ENCODE measurements at places on chromosomes 11 and 22.

DNA sequence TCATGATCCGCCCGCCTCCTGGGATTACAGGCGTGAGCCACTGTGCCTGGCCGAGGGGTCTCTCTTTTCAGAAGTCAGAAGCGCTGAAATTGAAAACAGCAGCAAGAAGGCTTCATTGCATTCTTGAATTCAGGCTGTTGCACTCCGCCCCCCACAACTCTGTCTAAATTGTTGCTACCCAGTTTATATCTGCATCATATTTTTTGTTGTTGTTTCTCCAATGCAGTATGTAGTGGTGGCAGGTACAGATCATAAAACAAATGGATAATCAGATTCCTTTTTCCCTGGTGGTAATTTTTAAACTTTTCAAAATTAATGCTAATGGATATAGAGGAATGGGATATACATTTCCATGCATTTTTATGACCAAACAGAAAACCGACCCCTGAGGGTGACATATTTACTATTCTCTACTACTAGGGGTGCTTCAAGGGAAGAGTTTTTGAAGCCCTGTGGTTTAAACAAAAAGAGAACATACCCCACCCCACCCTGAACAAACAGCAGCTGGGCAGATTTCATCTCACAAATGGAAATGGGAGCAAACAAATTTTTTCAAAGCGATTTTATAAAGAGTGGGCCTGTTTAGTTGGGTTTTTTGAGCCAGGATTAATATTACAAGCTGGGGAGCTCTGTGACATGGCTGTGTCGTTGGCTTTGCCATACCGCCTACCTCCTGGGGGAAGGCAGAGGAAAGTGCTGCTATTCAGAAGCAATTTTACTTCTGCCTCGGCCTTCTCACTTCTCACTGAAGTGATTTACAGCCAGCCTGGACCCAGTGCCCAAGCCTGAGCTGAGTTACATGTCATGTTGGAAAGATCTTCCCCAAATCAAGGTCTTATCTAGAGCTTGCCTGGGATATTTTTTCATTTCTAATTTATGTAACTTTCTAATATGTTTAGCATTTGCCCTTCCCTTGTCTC, 16.0 kb upstream of the TMA7B start:
- no peak overlapping the region for H3K4me3 ChIP-seq
- DNase-seq: no peak
- H3K4me1 ChIP-seq: peaks cover 48% of the 10 kb centered on the region
- no peaks in the 10 kb centered on the region for H3K36me3 ChIP-seq
- H3K27ac ChIP-seq: no peak overlapping the region

- no peak overlapping the region for H3K27ac ChIP-seq
- no peak overlapping the region for H3K4me3 ChIP-seq
- H3K27me3 ChIP-seq: peaks cover 1% of the 10 kb centered on the region
- H3K36me3 ChIP-seq: no peaks in the 10 kb centered on the region
- no peaks in the 10 kb centered on the region for H3K4me1 ChIP-seq
- no peak for DNase-seq
Observed at GRCh38 chr22:22838148-22838786, 49.3 kb upstream of the IGLL5 start.

DNA sequence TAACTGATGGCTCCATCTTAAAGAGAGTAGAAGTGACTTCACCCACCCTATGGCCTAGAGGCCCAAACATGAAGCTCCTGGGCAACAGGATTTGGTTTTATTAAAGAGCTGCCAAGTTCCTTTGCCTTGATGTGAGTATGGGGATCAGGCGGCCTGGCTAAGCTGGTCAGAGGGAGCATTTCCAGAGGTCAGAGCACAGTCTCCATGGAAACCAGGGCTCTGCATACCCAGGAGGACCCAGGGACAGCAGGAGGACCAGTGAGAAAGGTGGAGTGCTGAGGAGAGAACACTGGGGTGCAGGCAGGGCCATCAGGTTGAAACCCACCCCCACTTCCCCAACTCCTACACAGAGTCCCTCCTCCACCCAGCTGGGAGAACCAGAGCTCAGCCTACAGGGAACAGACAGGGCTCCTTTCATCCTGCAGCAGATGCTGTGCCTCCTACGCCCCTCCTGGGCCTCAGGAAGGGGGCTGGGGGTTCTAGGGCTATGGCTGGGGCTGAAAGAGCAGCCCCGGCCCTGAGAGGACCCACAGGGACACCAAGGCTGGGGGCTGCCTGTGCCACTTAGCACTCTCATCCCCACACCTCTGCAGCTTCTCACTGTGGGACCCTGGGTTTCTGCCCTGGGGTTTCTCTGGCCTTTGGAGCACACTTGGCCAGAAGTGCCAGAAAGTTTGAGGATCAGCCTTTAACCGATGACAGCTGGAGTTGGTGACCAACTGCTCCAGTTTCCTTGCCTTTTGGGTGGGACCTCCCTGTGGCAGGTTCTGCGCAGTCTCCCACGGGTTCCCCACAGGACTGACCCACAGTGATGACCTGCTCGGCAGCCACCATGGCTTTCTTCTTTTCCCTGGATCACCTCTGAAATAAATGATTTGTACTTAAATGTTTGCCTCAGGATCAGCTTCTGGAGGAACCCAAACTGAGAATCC, 13.8 kb upstream of the P2RY6 start:
- DNase-seq: no peak
- no peak overlapping the region for H3K27ac ChIP-seq
- no peak overlapping the region for H3K4me3 ChIP-seq
- peaks cover 3% of the 10 kb centered on the region for H3K4me1 ChIP-seq
- peaks cover 9% of the 10 kb centered on the region for H3K27me3 ChIP-seq

DNA sequence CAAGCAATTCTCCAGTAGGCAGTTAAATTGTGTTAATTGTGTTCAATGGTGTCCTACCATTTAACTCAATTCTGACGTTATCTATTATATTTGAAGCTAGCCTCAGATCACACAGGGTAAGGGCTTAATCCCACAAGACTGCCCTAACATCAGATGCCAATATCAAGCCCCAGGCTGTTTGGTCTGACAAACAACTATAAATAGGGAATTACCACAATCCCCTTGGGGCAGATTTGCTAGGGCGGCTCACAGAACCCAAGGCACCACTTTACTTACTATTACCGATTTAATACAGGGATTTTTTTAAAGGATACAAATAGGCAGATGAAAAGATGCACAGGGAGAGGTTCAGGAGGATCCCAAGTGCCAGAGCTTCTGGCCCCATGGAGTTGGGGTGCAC, 678.4 kb downstream of the OPCML start:
- H3K27ac ChIP-seq: no peak overlapping the region
- no peak for DNase-seq
- no peaks in the 10 kb centered on the region for H3K36me3 ChIP-seq
- H3K4me1 ChIP-seq: no peaks in the 10 kb centered on the region

- DNase-seq: no peak
- peaks cover 6% of the 10 kb centered on the region for H3K36me3 ChIP-seq
- no peak overlapping the region for H3K27ac ChIP-seq
- H3K4me1 ChIP-seq: peaks cover 4% of the 10 kb centered on the region
- peaks cover 2% of the 10 kb centered on the region for H3K27me3 ChIP-seq
- no peak overlapping the region for H3K4me3 ChIP-seq
Observed at GRCh38 chr22:27970596-27971220, 51.7 kb upstream of the PITPNB start.

GRCh38 chr11:67534070-67534679, 10.9 kb upstream of the CABP2 start:
- H3K36me3 ChIP-seq: no peaks in the 10 kb centered on the region
- H3K4me3 ChIP-seq: no peak overlapping the region
- no peak overlapping the region for H3K27ac ChIP-seq
- H3K27me3 ChIP-seq: peaks cover 2% of the 10 kb centered on the region

- peaks cover 4% of the 10 kb centered on the region for H3K27me3 ChIP-seq
- H3K4me3 ChIP-seq: no peak overlapping the region
- H3K27ac ChIP-seq: no peak overlapping the region
- no peaks in the 10 kb centered on the region for H3K4me1 ChIP-seq
- no peak for DNase-seq
Observed at GRCh38 chr11:126874276-126874675, 126.3 kb downstream of the KIRREL3 start.

DNA sequence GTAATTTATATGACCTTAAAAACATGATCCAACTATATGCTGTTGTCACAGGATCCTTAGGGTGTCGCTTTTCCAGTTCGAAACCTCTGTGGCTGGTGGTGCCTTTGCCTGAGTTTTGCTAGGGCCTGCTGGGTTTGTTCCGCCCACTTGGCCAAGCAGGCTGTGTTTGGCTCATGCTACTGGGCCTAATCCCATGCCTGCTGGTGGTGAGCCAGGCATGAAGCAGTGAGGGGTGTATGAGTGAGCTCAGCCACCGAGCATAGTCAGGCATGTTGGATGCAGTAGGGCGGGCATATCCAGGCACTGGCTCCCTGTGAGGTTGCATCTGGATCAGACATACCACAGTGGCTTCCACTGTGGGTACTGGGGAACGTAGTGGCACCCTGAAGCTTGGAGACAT, 16.3 kb downstream of the NPAT start:
- H3K36me3 ChIP-seq: peaks cover 62% of the 10 kb centered on the region
- peaks cover 3% of the 10 kb centered on the region for H3K27me3 ChIP-seq
- H3K4me1 ChIP-seq: no peaks in the 10 kb centered on the region
- H3K27ac ChIP-seq: no peak overlapping the region

- peaks cover 6% of the 10 kb centered on the region for H3K27me3 ChIP-seq
- H3K4me3 ChIP-seq: no peak overlapping the region
- peaks cover 5% of the 10 kb centered on the region for H3K36me3 ChIP-seq
- no peak overlapping the region for H3K27ac ChIP-seq
- no peak for DNase-seq
Observed at GRCh38 chr22:37178350-37179125, 9.5 kb downstream of the C1QTNF6 start.

GRCh38 chr11:124961972-124962609, 8.1 kb downstream of the CCDC15 start:
- H3K27me3 ChIP-seq: no peaks in the 10 kb centered on the region
- H3K4me1 ChIP-seq: no peaks in the 10 kb centered on the region
- peak; percentile 31 for DNase-seq
- no peak overlapping the region for H3K4me3 ChIP-seq
- no peak overlapping the region for H3K27ac ChIP-seq

GRCh38 chr22:25368271-25368670, 148.8 kb downstream of the CRYBB2 start:
- H3K27me3 ChIP-seq: peaks cover 17% of the 10 kb centered on the region
- H3K27ac ChIP-seq: peak overlapping the region; percentile 5
- H3K36me3 ChIP-seq: peaks cover 11% of the 10 kb centered on the region
- H3K4me1 ChIP-seq: peaks cover 37% of the 10 kb centered on the region
- no peak for DNase-seq

- peaks cover 53% of the 10 kb centered on the region for H3K4me1 ChIP-seq
- no peak for DNase-seq
- peak overlapping the region; percentile 72 for H3K4me3 ChIP-seq
- H3K36me3 ChIP-seq: peaks cover 78% of the 10 kb centered on the region
Observed at GRCh38 chr11:128463979-128464378, 123.4 kb downstream of the ETS1 start.

GRCh38 chr11:66340596-66341501, 4.1 kb downstream of the BRMS1 start:
- peak overlapping the region; percentile 79 for H3K4me3 ChIP-seq
- peaks cover 16% of the 10 kb centered on the region for H3K27me3 ChIP-seq
- no peak for DNase-seq
- H3K4me1 ChIP-seq: peaks cover 19% of the 10 kb centered on the region
- no peak overlapping the region for H3K27ac ChIP-seq

DNA sequence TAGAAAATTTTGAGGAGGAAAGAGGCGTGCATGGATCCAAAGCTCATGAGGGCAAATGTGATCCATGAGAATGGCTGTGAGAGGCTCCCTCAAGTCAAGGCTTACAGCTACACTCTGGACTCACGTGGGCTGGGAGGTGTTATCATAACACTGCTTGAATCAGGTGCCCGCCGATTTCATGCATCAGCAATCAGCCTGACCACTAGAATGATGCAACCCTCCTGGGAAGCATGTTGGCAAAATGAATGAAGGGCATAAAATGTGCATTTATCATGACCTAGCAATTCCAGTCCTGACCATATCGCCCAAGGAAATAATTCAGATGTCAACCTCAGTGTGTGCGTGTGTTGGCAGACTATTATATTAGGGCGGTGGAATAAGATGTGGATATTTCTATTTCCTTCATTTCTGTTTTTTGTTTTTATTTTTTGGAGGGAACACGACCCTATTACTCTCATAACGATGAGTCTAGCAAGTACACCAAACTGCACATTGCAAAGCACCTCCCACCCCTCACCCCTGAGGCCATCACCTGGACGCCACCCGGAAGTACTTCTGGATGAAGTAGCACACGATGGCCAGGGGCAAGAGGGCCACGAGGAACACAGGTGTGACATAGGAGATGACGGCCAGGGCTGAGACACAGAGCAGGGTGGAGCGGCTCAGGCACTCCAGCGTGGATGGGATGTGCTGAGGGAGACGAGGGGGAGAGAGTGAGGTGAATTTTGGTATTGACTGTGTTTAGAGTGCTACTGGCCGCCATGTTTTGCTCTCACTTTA, 15.7 kb upstream of the KCNJ11 start:
- H3K4me1 ChIP-seq: no peaks in the 10 kb centered on the region
- H3K27me3 ChIP-seq: no peaks in the 10 kb centered on the region
- H3K27ac ChIP-seq: no peak overlapping the region
- no peak for DNase-seq

GRCh38 chr11:90134478-90135003, at the start of gene NAALAD2:
Gene NAALAD2 (plus strand): TSS chr11:90134663. CDS start chr11:90134759, 96 bp downstream.
- H3K4me1 ChIP-seq: peaks cover 27% of the 10 kb centered on the region
- H3K27me3 ChIP-seq: no peaks in the 10 kb centered on the region
- H3K4me3 ChIP-seq: peak within 1 kb of the TSS; percentile 84
- DNase-seq: peak; percentile 55
- H3K36me3 ChIP-seq: peaks cover 3% of the 10 kb centered on the region

DNA sequence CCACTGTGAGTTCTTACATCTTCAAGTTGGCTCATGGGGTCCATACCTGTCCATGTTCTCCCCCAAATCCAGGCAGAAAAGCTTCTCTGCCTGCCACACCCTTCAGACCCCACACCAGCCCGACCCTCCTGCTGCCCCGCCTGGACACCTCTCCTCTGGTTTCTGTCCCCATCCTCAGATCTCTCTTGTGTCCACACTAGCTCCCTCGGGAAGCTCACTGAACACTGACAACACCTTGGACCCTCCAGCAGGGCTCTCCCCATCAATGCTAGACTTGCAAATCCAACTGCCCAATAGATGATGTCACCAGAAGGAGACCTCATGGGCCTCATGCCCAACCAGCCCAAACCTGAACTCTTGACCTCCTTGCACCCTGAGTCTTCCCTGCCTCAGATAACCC, 2.9 kb downstream of the SCARF2 start:
- H3K27ac ChIP-seq: peak overlapping the region; percentile 32
- peaks cover 11% of the 10 kb centered on the region for H3K4me1 ChIP-seq
- peak overlapping the region; percentile 22 for H3K4me3 ChIP-seq
- H3K27me3 ChIP-seq: peaks cover 49% of the 10 kb centered on the region

DNA sequence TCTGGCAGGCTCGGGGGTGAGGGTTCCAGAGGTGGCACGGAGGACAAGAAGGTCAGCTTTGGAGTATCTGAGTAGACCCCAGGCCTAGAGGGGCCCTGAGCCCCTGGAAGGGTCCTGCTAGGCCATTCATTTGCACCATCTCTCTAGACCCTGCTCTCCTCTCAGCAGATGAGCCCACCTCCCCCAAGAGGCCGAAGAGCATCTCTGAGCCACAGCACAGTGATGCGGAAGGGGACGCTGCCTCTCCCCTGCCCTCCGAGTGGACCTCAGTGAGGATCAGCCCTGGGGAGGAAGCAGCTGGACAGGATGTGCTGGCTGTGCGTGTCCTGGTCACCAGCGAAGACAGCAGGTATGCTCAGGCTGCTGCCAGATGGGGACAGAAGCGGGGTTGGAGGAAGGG, 101.6 kb upstream of the PARVA start:
- H3K4me1 ChIP-seq: peaks cover 7% of the 10 kb centered on the region
- no peak for DNase-seq
- H3K36me3 ChIP-seq: peaks cover 7% of the 10 kb centered on the region
- peaks cover 7% of the 10 kb centered on the region for H3K27me3 ChIP-seq
- H3K4me3 ChIP-seq: no peak overlapping the region
